ENCODE measurements at places on chromosomes 2 and 18. TPM values are rescaled to one million over a fixed set of nuclear protein-coding genes. Genes with fewer than 3 reads are reported as not detected.

CHRND gene
- total RNA-seq: not detected

DSG1 gene
- 0.70 TPM for total RNA-seq

NEB gene
- 3.3 TPM for total RNA-seq

SCN2A gene
- total RNA-seq: 2.9 TPM

RTP5 gene
- not detected for total RNA-seq

LRRC30 gene
- total RNA-seq: not detected

TUBB8B gene
- not detected for total RNA-seq

RIT2 gene
- not detected for total RNA-seq

LAMA3 gene
- total RNA-seq: 52.1 TPM

- no peaks in the 10 kb centered on the region for H3K36me3 ChIP-seq
- no peak overlapping the region for H3K4me3 ChIP-seq
- no peaks in the 10 kb centered on the region for H3K27me3 ChIP-seq
- H3K27ac ChIP-seq: no peak overlapping the region
- no peak for DNase-seq
- H3K4me1 ChIP-seq: no peaks in the 10 kb centered on the region
Observed at GRCh38 chr18:58004317-58004716, 39.7 kb upstream of the NEDD4L start.

DNA sequence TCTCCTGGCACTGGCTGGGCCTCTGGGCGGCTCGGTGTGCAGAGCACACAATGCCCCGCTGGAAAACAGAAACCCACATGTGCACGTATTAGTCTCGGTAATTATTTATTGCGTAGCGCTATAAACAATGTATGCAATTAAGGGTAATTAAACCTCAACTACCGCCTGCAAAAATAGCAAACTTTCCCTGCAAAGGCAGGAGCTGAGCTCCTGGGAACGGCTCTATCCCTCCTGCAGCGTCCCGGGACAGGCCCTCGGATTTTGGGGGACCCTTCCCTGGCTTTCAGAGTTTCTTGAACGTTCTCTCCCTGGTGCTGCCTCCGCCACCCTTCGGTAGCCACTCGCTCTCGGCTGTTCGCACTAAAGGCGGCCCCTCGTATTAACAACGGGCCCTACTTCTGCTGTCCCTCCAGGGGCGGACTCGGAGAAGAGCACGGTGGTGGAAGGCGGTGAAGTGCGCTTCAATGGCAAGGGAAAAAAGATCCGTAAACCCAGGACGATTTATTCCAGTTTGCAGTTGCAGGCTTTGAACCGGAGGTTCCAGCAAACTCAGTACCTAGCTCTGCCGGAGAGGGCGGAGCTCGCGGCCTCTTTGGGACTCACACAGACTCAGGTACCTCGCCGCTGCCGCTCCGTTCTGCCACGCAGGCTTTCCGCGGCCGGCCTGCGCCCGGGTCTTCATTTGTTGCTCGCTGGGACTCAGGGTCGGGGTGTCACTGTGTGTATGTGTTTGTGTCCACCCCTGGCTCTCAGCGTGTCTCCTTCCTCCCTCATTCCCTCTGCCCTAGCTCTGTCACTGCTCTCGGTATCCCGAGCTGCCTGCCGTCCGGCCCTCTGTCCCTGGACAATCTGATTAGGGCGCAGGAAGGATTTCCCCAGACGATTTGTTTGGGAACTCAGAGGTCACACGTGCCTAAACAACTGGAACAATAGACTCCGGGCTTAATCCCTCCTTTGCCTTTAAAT is 1.2 kb downstream of the DLX1 start:
- H3K27ac ChIP-seq: no peak overlapping the region
- no peak overlapping the region for H3K4me3 ChIP-seq
- H3K36me3 ChIP-seq: no peaks in the 10 kb centered on the region
- peaks cover 15% of the 10 kb centered on the region for H3K4me1 ChIP-seq

GRCh38 chr2:85735691-85736090 is 18.1 kb upstream of the ATOH8 start:
- H3K36me3 ChIP-seq: no peaks in the 10 kb centered on the region
- no peaks in the 10 kb centered on the region for H3K4me1 ChIP-seq
- H3K27me3 ChIP-seq: no peaks in the 10 kb centered on the region
- no peak overlapping the region for H3K27ac ChIP-seq

DNA sequence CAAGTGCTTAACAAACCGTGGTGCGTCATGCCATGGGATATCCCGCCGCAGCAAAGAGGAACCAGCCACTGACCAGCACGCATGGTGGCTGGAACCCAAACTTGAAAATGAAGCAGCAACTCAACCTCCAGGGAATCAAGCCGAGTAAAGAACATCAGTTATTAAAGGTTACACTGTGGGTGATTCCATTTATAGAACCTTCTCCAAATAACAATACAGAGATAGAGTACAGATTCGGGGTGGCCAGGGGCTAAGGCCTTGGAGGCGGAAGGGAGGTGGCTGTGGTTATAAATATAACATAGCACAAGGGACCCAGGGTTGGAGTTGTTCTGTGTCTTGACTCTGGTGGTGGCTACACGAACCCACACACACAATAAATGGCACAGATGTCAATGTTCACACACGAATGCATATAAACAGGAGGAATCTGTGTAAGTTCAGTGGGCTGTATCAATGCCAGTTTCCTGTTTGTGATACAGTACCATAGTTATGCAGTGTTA is 123.1 kb downstream of the EIPR1 start:
- H3K4me1 ChIP-seq: no peaks in the 10 kb centered on the region
- no peak for DNase-seq
- no peaks in the 10 kb centered on the region for H3K27me3 ChIP-seq

- no peaks in the 10 kb centered on the region for H3K4me1 ChIP-seq
- no peaks in the 10 kb centered on the region for H3K36me3 ChIP-seq
- H3K27ac ChIP-seq: no peak overlapping the region
Observed at GRCh38 chr2:226300196-226300886, 499.3 kb downstream of the IRS1 start.

DNA sequence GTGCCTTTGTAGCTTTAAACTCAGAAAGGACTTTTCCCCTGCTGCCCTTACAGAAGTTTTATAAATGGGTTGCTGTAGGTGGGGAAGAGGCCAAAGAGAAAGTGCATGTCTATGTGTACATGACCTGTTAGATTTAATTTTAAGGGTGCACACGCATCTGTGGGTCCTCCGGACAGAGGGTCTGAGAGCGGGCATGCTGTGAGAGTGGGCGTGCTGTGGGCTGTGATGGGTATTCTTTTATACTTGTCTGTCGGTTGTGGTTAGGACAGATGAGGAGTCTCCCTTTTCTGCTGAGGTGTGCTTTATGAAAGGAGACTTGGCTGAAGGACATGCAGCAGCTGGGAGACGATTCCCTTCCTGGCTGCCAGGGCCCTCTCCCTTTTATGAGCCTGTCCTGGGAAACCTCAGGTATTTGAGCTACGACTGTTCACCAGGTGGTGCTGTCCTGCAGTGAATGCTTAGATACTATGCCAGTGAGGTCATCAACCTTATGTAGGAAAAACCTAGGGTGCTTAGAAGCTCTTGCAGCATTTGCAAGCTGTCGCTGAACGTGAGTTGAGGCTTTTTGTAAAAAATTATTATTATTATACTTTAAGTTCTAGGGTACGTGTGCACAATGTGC is 67.5 kb downstream of the TANC1 start:
- DNase-seq: peak; percentile 83
- no peak overlapping the region for H3K4me3 ChIP-seq
- H3K4me1 ChIP-seq: peaks cover 17% of the 10 kb centered on the region
- H3K27me3 ChIP-seq: no peaks in the 10 kb centered on the region

DNA sequence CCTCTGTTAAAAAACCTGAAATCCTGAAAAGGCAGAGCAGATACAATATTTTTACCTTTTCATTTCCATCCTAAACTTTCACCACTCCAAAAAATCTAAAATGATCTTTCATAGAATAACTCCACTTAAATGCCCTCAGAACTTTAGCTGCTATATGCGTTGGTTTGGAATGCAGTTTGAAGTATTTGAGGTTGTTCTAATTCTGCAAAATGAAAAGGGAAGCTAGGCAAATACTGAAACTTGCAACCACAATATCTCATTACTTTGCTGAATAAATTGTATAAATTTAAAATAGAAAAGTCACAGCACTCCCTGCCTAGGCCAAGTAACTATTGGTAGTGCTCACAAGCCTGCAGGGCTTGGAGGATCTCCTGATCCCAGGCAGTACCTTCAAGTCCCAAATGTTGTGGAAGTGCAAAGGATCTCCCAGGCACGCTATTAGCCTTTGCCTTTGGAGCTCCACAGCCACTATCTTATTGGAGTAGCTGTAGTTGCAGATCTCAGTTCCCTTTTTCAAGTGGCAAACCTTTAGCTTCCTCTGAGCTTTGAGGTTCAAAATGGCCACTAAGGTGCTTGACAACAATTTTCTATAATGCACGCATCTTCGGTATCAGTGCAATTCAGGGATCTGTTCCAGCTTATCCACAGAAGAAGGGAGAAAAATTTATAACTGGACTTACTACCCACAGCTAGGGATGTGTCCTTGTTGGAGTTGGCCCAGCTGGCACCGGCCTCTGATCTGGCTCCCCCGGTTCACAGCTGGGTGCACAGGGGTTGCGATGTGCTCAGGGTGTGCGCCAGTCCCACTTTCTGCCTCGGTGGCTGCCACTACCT is 43.4 kb upstream of the ANKRD62 start:
- H3K4me3 ChIP-seq: no peak overlapping the region
- H3K36me3 ChIP-seq: no peaks in the 10 kb centered on the region
- no peak overlapping the region for H3K27ac ChIP-seq
- H3K27me3 ChIP-seq: no peaks in the 10 kb centered on the region
- H3K4me1 ChIP-seq: no peaks in the 10 kb centered on the region

GRCh38 chr18:8235894-8236293 is 373.3 kb upstream of the RAB12 start:
- no peaks in the 10 kb centered on the region for H3K27me3 ChIP-seq
- DNase-seq: no peak
- H3K4me1 ChIP-seq: no peaks in the 10 kb centered on the region
- H3K36me3 ChIP-seq: no peaks in the 10 kb centered on the region
- no peak overlapping the region for H3K4me3 ChIP-seq

GRCh38 chr2:36672199-36672598 is 24.3 kb upstream of the VIT start:
- H3K4me1 ChIP-seq: peaks cover 7% of the 10 kb centered on the region
- H3K36me3 ChIP-seq: no peaks in the 10 kb centered on the region

- no peak for DNase-seq
- no peaks in the 10 kb centered on the region for H3K36me3 ChIP-seq
- H3K4me1 ChIP-seq: no peaks in the 10 kb centered on the region
- H3K27me3 ChIP-seq: no peaks in the 10 kb centered on the region
- H3K4me3 ChIP-seq: no peak overlapping the region
Observed at GRCh38 chr2:235630718-235631296, 137.0 kb downstream of the AGAP1 start.

GRCh38 chr2:239259173-239259572 is 141.6 kb downstream of the HDAC4 start:
- H3K27me3 ChIP-seq: no peaks in the 10 kb centered on the region
- no peak for DNase-seq
- no peak overlapping the region for H3K4me3 ChIP-seq
- H3K27ac ChIP-seq: no peak overlapping the region
- peaks cover 12% of the 10 kb centered on the region for H3K4me1 ChIP-seq
- H3K36me3 ChIP-seq: no peaks in the 10 kb centered on the region

DNA sequence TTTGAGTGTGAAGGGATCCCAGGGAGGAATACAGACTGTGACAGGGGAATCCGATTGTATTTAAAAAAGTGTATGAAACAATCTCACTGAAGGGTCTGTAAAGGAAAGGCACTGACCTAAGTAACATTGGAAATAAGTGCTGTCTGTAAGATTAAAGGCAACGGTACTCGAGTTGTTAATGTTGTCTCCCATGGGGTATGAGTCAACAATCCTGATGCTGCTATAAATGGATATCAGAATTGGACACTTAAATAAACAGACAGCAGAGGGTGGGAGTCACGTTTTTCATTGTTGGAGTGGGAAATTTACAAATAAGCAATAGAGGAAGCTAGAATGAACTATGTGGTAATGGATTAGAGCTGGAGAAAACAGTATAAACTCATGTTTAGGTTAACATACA is 452.4 kb upstream of the RGPD4 start:
- no peaks in the 10 kb centered on the region for H3K4me1 ChIP-seq
- H3K27ac ChIP-seq: no peak overlapping the region
- no peaks in the 10 kb centered on the region for H3K36me3 ChIP-seq
- H3K4me3 ChIP-seq: no peak overlapping the region
- DNase-seq: no peak

- no peak overlapping the region for H3K4me3 ChIP-seq
- H3K27ac ChIP-seq: no peak overlapping the region
- no peaks in the 10 kb centered on the region for H3K36me3 ChIP-seq
- no peaks in the 10 kb centered on the region for H3K27me3 ChIP-seq
- H3K4me1 ChIP-seq: peaks cover 7% of the 10 kb centered on the region
- DNase-seq: no peak
Observed at GRCh38 chr18:74942319-74942910, 266.5 kb downstream of the PTGR3 start.

DNA sequence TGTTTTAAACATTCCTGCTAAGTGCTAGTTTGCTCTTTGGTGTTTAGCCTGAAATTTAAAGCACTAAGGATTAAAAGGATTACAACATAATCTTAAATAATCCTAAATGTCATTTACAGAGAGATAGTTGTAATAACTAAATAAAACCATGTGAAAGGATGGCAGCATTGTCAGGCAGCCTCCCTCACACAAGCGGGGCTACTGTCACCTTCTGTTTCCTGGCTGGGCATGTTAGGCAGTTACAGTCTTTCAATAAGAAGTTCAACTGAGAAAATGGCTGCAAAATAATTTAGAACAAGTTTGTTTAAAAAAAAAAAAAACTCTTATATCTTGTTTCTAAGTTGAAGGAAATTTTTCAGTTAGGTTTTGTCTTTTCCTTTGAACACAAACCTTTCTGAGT is 124.9 kb downstream of the ARHGAP15 start:
- H3K27me3 ChIP-seq: peaks cover 8% of the 10 kb centered on the region
- H3K36me3 ChIP-seq: no peaks in the 10 kb centered on the region
- no peak overlapping the region for H3K27ac ChIP-seq
- no peak overlapping the region for H3K4me3 ChIP-seq
- DNase-seq: no peak

DNA sequence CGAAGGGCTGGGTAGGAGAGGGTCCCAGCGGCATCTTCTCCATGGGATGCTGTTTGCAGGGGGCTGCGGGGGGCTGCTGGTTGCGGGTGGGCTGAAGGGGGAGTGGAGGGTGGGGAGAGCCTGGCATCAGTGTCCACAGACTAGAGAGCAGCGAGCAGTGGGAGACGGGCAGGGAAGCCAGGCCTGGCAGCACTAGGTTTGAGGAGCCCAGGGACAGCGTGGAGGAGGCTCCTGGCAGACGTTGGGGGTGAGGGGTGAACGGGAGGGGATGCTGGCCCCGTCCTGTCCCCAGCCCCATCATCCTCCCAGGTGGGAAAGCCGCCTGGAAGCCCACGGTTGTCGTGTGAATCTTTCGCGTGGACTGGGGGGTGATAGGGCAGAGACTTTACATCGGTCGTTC is 48.2 kb upstream of the TFCP2L1 start:
- H3K27me3 ChIP-seq: no peaks in the 10 kb centered on the region
- DNase-seq: no peak
- H3K27ac ChIP-seq: no peak overlapping the region
- H3K36me3 ChIP-seq: no peaks in the 10 kb centered on the region
- no peaks in the 10 kb centered on the region for H3K4me1 ChIP-seq

DNA sequence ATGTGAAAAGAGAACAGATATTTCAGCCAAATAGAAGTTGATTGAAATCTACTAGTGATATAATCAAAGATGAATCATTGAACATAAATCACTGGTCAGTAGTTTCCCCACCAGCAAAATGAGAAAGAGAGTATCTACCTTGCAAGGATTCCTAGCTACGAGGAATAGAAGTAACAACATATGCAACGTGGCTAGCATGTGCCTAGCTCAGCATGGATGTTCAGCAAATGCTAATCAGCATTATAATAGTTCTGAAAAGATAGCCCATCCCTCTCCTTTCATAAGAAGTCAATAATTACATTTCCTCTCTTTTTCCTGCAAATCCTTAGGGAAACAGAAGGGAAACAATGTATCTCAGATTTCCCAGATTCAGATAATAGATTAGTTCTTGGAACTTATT is 417.2 kb downstream of the SATB2 start:
- H3K27ac ChIP-seq: no peak overlapping the region
- H3K36me3 ChIP-seq: no peaks in the 10 kb centered on the region
- no peaks in the 10 kb centered on the region for H3K27me3 ChIP-seq
- no peak for DNase-seq

Measured in hepatocyte (in vitro differentiated cells).